ENCODE measurements at places on chromosomes 16 and 17.

- DNase-seq = no peak
Observed at GRCh38 chr17:56320443-56320842, 167.2 kb downstream of the ANKFN1 start.

DNA sequence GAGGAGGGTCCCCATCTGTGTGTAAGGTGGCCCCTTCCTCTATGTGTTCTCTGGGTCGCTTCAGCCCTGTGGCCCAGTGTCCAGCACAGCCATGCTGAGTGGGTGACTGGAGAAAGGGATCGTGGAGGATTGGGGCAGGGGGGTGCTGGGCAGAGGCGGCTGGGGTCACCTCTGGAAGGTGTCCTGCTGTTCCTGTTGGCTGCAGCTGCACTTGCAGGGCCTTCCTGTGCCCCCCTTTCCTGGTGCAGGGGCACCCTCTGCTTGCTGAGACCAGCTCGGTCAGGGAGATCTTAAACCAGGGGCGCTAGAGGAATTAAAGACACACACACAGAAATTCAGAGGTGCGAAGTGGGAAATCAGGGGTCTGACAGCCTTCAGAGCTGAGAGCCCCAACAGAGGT is 11.1 kb downstream of the IL32 start:
- DNase-seq = no peak

DNA sequence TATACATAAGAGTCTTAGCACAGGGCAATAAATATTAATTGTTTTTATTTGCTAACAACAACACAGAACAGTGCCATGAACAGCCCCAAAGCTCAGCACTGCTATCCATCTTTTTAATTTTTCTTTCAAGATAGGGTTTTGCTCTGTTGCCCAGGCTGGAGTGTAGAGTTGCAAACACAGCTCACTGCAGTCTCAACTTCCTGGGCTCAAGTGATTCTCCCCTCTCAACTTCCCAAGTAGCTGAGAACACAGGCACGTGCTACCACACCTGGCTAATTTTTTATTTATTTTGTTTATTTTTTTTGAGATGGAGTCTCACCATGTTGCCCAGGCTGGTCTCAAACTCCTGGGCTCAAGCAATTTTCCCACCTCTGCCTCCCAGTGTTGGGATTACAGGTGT is 47.6 kb upstream of the AKAP1 start:
- DNase-seq = no peak

- DNase-seq = no peak
Observed at GRCh38 chr17:12666718-12667117, 1.0 kb downstream of the MYOCD start.

GRCh38 chr16:57764341-57765159 is 29.0 kb downstream of the KATNB1 start:
- DNase-seq = peak; percentile 79

- DNase-seq = no peak
Observed at GRCh38 chr16:17199135-17199534, 271.6 kb downstream of the XYLT1 start.

GRCh38 chr17:6908807-6909206 is 77.3 kb upstream of the TEKT1 start:
- no peak for DNase-seq

DNA sequence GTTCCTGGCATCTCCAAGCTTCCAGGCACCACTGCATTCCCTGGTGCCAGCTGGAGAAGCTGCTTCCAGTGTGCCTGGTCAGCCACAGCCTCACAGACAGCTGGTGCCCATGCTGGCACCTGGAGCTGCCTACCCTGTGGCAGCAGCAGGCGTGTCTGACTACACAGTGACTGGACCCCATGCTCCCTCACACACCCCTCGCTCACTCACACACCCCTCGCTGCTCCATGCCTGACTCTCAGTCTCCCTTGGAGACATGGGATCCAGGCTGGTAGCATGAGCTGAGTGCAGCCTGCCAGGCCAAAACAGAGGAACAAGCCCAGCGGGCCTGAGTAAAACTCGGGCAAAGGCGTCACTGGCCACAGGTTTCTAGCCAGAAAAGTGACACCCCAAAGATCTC is 59.1 kb upstream of the SMIM36 start:
- no peak for DNase-seq

GRCh38 chr16:2946649-2947048 is 17.4 kb upstream of the KREMEN2 start:
- no peak for DNase-seq

DNA sequence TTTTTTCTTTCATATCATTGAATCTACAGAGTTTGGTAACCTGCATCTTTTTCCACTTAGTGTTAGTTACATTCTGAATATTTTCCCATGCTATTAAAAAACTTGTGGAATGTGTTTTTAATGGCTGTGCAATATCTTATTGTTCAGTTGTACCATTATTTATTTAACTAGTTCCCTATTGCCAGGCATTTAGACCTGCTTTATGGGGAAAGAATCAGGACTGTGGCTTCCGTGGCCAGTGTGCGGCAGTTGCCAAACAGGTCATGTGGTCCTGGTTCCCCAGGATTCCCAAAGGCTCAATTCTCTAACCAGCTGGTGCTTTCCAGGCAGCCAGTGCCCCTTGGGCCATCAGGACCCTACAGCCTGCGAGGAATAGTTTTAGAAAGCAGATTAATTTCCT is 30.8 kb downstream of the NDEL1 start:
- DNase-seq = peak; percentile 33
